ENCODE measurements at places on chromosomes 2 and 18.
A peak's percentile ranks its signal among the peaks of the same experiment; 100 is the strongest.

- no peak for DNase-seq
Observed at GRCh38 chr18:34704823-34705222, 5.3 kb upstream of the DTNA start.

GRCh38 chr2:150476809-150477302 lies 10.6 kb downstream of the RND3 start:
- no peak for DNase-seq

DNA sequence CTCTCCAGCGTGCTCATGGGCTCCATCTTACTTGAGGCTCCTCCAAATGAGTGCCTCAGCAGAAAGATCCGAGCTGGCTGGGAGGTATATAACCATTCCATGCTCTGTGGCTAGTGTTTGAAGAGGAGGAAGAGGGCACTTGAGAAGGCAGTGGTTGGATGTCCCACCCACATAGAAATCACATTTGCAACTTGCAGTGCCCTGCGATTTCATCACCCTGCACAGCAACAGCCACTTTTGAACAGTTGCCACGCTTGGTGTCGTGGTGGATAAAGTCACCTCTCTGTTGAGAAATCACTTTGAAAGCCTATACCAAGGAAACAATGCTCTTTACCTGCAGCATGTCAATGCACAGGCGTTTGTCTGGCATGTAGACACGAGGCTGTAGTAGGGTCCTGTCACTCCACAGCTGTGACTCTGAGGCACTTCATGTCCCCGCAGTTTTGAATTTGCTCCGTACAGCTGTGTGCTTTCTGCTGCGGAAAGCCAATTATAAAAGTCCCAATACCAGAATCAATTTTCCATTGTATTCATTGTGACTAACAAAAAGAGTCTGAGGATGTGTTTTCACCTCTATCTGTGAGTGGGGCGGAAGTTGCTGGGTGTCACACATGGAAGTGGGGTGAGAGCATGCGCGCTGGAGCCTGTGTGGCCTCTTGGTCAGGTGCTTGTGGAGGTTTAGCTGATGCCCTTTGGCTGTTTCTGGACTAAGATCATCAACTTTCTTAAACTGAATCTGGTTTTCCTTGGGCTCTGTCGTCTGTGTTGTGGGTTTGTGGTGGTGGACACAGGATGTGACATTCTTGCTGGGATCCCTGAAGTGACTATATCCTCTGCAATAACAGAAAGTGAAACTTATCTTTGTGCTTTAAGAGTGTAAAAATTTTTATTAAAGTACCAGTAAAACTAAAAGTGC lies 2.8 kb downstream of the CNDP2 start:
- peak; percentile 62 for DNase-seq

GRCh38 chr2:180385601-180386201 lies 378.6 kb upstream of the CWC22 start:
- no peak for DNase-seq

GRCh38 chr2:206084439-206084869 lies 1.5 kb downstream of the INO80D start:
- no peak for DNase-seq

GRCh38 chr2:203177361-203177760 lies 61.5 kb upstream of the CYP20A1 start:
- DNase-seq, result no peak

GRCh38 chr2:217802266-217802665 lies 200.5 kb downstream of the TNS1 start:
- no peak for DNase-seq

- no peak for DNase-seq
Observed at GRCh38 chr2:216770050-216770449, 74.7 kb upstream of the IGFBP5 start.

DNA sequence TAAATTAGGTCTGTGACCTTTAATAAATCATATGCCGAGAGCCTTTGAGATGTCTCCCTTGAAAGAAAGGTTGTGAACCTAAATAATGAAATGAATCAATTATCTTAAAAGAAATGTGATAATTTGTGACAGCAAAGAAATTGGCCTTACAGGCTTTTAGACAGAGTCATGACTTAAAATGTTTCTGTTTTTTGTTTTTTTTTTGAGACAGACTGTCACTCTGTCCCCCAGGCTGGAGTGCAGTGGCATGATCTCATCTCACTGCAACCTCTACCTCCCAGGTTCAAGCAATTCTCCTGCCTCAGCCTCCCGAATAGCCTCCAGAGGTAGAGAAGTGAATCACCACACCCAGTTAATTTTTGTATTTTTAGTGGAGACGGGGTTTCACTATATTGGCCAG lies 898.0 kb downstream of the CNTNAP5 start:
- no peak for DNase-seq

- DNase-seq, result no peak
Observed at GRCh38 chr2:173221937-173222594, 132.6 kb upstream of the CDCA7 start.

- DNase-seq, result no peak
Observed at GRCh38 chr2:231665245-231666170, 42.8 kb upstream of the PTMA start.

DNA sequence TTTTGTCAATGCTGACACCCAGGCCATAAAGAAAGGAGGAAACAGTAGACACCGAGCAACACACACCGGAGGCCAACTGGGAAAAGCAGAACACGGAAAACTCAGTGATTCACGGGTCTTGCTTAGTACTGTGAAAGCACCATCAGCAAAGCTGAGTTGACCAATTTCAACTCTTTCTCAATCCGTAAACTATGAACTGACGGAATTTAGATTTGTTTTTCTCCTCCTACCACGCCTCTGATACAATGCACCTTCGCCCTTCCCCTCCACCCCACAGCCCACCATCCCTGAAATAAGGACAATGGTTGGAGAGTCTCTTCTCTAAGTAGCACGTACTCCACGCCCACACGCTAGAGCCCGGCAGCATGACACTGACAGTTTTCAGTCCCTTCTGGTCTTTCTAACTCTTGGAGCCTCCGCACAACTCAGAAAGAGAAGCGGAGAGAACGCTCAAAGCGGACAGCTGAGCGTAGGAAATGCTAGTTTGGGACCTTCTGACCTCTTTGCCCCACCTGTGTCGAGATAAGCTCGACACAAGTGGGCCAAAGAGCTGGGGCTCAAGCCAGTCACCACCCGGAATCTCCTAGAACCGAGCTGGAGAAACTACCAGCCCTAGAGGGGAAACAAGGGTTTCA lies 669 bp downstream of the LNPK start:
- DNase-seq, result no peak

DNA sequence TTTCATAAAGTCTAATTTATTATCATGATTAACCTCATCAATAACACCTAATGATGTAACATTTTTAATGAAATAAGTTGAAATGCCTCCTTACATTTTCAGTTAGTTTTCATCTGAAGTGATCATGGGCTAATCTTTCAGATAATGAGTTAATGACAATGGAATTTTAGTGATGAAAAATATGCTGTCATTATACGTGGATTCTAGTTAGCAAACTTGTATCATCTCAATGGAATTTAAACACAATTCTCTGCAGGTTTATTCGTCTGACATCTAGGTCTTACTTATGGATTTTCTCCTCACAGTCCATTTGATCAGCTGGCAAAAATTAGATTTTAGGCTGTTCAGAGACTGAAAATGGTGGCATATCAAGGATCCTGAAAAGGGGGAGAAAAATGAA lies 885.0 kb downstream of the SLC4A3 start:
- no peak for DNase-seq

DNA sequence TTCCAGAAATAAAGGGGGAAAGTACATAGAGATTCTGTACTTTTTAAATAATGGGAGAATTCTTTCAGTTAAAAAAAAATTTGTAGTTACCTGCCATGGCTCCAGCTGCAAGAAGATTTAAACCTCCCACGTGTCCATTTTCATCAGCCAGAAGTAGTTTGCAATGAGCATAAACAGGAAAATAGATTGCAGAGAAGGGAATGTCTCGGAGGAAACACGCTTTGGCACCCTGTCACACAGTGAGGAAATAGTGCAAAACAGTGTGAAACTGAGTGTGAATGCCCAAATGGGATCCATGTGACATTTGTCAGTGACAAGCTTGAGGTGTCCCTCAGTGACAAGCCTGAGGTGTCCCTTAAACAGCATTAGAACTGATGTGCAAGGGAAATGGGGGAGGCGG lies 102.7 kb downstream of the SLC25A12 start:
- DNase-seq, result no peak

- DNase-seq, result no peak
Observed at GRCh38 chr2:173782681-173783080, 182.5 kb downstream of the SP3 start.

GRCh38 chr2:240428245-240428644 lies 7.2 kb upstream of the GPC1 start:
- DNase-seq, result no peak

All from stimulated activated CD8-positive, alpha-beta memory T cell treated with anti-CD3 and anti-CD28 coated beads, Interleukin-7, amount 100 ng/mL, for 1 hour (primary cell).